ENCODE measurements at places on chromosomes 5 and 9.

GRCh38 chr9:70398145-70398556, 16.3 kb downstream of the KLF9 start:
- no peak for DNase-seq

DNA sequence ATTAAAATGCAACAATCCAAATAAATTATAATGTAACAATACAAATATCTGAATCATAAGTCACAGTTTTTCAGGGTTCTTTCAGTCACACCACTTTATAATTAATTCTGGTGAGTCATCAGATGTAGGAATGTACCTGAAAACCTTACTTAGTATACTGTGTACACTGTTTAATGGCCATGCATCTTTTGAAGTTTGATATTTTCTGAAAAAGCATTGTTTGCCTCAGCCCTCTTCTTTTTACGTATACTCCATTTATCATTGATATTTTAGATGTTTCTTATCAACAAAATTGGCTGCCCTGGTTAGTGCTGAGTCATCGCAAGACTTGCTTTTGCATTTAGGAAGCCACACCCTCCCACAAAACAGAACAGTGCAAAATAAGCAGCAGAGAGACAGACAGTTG, 218.6 kb downstream of the PJA2 start:
- DNase-seq = no peak

GRCh38 chr9:36999728-37000333, 34.2 kb downstream of the PAX5 start:
- no peak for DNase-seq

- DNase-seq = peak; percentile 45
These were observed 91.2 kb downstream of the PJA2 start for GRCh38 chr5:109318455-109319108.

GRCh38 chr9:80352967-80353366, 781.2 kb downstream of the TLE4 start:
- no peak for DNase-seq

DNA sequence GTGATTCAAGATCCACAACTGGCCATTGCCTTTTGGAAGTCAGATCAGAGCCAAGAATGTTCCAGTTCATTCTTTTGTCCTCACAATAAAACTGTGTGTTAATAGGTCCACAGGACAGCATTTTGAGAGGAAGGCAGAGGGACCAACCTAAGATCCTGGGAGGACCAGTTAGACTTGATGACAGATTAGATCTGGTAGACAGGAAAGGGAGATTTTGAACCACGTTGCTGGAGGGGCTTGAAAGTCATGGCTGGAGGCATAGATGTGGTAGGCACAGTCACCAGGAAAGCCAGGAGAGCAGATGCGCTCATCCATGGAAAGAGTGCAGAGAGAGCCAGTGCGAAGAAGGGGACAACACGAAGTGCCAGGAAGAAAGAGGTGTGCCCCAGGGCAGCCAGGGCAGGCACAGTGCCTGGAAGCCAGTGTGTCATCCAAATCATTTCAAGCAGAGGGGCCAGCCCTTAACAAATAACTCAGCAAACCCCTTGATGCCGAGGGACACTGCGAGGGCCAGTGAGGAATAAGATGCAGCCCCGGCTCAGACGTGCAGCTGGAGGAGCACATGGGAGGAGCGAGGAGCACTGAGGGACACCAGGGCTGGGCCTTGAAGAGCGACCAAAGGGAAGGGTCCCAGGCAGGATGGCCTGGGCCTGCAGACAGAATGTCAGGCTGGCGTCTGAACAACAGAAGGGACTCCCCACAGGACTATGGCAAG, 12.8 kb upstream of the SLC2A8 start:
- DNase-seq = no peak

GRCh38 chr5:107541400-107541799, 129.3 kb downstream of the EFNA5 start:
- DNase-seq = no peak

GRCh38 chr9:82553654-82554366, 509.1 kb downstream of the RASEF start:
- DNase-seq = no peak

DNA sequence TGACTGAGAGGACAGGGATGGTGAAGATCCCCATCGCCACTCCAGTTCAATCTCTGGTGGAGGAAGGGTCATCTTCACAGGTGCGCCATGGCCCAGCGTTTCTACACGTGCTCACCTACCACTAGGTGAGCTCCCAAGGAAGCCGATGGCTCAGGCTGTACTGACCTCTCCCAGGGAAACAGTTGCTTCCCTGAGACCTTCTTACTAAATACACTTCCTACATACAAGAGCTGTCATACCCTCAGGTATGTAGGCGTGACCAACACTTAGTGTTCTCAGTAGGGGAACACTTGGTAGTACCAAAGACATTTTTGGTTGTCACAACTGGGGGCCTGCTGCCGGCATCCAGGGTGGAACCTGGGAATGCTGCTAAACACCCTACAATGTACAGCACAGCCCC, 75.2 kb downstream of the TENT4A start:
- no peak for DNase-seq

- no peak for DNase-seq
These were observed 33.7 kb upstream of the FCN1 start for GRCh38 chr9:134951461-134951860.

DNA sequence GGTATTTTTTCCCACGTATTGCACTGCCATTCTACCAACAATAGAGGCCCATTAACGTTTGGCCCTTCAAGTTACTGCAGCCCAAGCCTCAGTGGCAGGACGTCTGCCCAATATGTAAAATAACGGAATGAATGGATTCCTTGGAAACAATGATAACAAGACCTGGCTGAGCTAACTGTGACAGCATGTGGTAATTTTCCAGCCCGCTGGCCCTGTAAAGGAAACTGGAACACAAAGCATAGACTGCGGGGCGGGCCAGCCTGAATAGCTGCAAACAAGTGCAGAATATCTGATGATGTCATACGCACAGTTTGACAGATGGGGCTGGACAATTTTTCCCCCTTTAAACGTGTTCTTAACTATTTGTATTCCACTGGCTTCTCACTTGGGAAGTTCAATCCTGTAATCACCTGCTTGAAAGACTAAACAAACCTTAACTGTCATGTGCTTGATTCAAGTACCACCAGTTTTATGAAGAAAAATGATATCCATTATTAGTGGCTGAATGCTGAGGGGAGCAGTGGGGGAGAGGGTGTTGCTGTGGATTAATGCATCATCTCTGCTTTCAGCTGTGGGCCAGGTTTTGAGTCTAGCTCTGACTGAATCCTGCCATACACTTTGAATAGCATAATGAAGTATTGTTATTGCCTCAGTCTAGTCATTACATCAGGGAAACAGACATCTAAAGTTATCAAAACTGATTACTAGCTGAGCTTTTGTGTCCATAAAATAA, 323.9 kb downstream of the TMEM161B start:
- DNase-seq = peak; percentile 97

DNA sequence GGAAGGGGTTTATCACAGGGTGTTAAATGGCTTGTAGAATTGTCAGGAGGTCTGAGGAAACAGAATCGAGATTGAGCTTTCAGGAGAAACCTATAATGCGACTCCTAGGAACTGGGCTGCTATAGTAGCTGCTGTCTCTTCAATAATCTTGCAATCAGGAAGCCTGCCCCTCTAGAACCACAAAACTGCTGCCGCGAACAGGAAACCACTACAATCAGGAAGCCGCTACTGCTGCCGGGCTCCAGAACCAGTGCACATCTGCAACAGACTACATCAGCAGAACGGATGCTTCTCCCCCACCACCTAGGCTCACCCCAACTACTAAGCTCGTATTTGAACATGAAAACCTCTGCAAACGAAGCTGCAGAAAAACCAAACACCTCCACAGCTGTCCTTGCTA, 31.6 kb downstream of the TNFSF8 start:
- DNase-seq = peak; percentile 28

DNA sequence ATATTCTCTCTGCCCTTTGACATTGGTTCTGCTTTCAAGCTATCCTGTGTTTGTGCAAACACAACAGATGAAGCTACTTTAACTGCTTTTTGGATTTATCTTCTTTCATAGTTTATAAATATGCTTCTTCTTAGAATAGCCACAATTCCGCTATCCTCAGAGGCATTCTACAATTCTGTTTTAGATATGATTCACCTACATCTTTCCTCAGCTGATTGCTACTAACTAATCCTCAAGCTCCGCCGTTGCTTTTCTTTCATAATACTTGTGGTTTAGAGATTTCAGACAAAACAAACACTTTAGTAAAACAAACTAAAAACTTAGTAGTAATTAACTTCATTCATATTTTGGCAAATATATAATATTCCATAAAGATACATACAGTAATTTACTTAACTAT, 52.5 kb downstream of the ECPAS start:
- no peak for DNase-seq

DNA sequence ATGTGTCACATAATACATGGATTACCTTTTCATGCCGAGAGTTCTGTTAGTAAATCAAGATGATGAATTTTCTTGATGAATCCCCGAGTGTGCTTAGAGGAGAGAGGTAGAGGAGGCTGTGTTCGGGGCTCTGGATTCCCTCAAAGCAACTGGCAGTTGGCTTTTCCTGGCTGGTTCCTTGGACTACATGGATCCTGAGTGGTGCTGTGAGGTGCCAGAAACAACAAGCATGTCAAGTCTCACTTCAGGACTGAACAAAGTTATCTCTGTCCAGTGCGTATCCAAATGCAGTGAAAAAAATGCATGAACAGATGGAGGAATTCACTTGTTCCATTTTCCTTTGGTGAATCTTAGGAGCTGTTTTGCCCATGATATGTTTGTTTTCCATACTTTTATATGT, 231.7 kb downstream of the FBXL7 start:
- DNase-seq = no peak

DNA sequence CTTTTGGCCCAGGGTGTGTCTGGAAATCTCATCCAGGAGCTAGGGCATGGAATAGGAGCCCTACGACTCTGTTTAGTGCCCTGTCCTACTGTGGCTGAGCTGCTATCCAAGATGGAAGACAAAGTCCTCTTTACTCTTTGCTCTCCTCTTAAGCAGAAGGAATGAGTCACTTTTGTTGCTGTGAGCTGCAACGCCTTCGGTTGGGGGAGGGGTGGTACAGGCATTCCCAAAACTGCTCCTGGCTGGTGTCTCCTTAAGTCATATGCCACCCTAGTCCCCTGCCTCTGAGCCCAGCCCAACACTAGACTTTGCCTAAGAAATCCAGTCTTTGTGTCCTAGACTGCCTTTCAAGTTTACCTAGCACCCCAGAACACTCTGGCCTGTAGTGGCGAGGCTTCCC, 99.9 kb downstream of the PRR16 start:
- DNase-seq = no peak

- no peak for DNase-seq
These were observed 458.0 kb downstream of the DMAC1 start for GRCh38 chr9:7341571-7341970.

DNA sequence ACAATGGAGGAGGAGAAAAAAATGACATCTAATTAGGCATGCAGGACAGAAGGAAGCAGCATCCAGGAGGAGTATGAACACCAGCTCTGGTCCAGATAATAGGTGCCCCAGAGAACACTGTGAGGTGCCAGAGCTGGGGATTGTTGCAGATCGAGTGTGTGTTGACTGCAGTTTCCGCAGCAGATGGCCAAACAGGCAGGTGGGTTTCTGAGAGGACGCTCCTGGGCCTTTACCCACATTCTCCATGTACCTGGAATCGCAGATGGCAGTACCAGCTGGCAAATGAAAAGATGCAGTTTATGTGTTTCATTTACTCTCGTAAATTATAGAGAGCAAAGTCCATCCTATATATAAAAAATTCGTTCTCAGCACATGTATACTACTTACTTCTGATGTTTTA, 182.2 kb upstream of the ISL1 start:
- no peak for DNase-seq

- DNase-seq = no peak
These were observed 593.7 kb downstream of the DNAH5 start for GRCh38 chr5:13350767-13351166.

- no peak for DNase-seq
These were observed 75.1 kb downstream of the FGF18 start for GRCh38 chr5:171494452-171495121.

- DNase-seq = no peak
These were observed 2.9 kb downstream of the KLHL3 start for GRCh38 chr5:137733006-137733405.

- no peak for DNase-seq
These were observed 97.3 kb downstream of the PLCXD3 start for GRCh38 chr5:41413074-41413473.

- DNase-seq = no peak
These were observed 199.5 kb downstream of the FER start for GRCh38 chr5:108947164-108947563.

- no peak for DNase-seq
These were observed 144.3 kb upstream of the MTAP start for GRCh38 chr9:21657966-21658667.

DNA sequence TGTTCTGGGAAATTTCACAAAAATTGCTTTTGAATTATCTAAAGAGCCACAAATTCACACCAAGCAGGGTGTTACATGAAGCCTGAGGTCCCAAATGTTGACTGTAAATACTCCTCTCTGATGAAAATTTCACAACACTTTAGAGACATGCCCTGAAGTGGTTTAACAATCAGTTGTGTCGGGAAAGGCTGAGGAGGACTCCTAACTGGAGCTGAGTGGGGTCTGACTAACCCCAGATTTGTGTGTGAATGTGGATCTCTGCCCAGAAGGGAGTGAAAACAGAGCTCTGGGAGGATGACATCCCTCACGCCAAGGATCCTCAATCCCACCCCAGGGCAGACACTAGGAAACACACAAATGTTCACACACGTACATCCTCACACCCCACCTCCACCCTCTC, 31.1 kb upstream of the GRXCR2 start:
- DNase-seq = no peak

DNA sequence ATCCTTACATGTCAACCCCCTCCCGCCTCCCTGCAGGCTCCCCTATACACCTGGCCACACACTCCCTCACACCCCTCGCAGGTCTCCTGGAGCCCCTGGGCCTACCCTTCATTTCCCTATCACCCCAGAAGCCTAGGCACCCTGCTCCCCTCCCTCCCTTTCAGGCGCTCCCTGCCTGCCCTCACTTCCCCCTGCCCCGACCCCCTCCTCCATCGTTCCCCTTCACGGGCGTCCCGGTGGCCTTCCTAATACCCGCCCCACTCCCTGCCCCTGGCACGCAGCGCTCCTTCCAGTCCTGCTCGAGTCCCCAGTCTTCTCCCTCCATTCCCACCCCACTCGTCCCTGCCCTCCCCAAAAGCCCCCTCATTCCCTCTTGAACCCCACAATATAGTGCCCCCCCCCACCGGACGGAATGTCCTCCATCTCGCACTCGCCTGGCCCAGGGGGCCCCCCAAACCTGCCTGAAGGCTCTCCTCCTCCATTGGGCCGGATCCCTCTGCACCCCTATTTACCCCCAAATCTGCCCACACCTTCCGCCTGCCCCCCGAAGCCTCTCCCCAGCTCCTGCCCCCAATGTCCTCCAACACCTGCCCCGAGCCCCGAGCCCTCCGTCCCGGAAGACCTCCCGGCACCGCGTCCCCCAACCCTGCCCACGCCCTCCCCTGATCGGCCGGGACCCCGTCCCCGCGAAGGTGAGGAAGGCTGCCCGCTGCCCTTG, 746 bp downstream of the STRBP start:
- DNase-seq = no peak

- no peak for DNase-seq
These were observed 370.7 kb downstream of the ZSWIM6 start for GRCh38 chr5:61702784-61703183.

- no peak for DNase-seq
These were observed 61.4 kb downstream of the WDR41 start for GRCh38 chr5:77430726-77431125.

GRCh38 chr5:143758015-143758414, 53.9 kb upstream of the HMHB1 start:
- no peak for DNase-seq

- no peak for DNase-seq
These were observed 65.5 kb upstream of the SPTLC1 start for GRCh38 chr9:92180669-92181181.
